HuH-7.5 (cell line): ENCODE measurements at places on chromosomes 1 and 21.

DNA sequence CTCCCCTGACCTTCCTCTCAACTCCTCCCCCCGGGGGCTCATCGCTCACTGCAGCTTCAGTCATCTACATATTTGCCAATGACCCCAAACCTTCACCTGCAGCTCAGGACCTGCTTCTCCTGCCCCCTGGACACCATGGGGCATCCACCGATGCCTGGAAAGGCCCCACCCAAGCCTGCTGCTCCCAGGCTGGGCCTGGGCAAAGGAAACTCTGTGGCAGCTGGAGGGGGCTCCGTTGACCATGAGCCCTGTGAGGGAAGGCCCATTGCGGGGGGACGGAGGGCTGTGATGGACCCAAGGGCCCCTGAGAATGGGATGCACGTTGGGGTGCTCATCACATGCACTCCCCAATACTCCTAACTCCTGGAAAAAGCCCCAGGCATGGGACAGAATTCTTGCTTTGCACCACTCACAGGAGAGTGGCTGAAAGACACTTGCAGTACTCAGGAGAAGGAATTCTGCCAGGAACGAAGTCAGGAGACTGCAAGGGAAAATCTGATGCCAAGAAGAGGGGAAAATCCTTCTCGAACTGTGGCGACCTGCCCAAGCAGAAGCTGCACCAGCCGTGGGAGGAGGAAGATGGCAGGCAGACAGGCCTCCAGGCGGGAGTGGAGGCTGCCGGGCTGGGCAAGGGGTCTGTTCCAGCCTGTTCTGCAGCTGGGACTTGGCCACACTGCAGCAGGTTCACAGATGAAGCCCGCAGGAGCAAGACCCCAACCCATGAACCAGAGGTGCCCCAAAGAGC, 18.4 kb downstream of the MATN1 start:
- DNase-seq: no peak

DNA sequence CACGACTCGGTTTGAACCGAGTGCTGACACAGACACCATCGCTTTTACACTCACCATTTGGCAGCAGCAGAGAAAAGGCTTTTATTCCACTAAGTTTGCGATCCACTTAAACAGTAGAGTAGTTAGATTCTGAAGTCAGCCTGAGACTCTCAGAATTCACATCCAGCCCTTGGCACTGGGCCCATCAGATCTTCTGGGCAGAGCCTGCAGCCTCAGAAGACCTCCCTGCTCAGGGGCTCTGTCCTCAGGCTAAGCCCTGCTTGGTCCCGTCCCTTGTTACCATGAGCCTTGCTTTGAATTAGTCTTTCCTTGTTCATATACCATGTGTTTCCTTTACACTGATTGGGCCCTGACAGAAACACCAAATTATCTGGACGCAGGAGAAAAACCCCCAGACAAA, 41.4 kb upstream of the AJAP1 start:
- no peak for DNase-seq

- DNase-seq: no peak
These were observed 1.2 kb downstream of the NEGR1 start for GRCh38 chr1:72281144-72281543.

DNA sequence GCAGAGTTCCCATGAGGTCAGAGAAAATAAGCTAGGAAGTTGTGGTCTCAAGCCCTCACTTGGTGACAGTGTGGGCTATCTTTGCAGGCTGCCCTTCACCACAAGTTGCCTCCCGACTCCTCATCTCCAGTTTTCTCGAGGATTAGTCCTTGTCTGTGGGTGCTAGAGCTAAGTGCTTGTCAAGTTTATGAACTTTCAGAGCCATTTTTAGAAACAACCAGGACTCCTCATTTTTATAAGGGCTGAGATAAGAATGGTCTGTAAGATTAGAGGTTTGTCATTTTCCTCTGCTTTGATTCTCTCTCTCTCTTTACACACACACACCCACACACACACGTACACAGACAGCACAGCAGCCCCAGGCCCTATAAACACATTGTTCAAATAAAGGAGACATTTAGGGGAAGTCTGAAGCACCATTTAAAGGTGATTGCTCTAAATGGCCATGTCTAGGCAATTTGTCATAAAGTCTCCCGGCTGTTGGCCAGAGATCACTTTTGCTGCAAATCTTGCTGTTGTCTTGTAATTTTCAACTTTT, 127.2 kb downstream of the LACTBL1 start:
- DNase-seq: no peak

DNA sequence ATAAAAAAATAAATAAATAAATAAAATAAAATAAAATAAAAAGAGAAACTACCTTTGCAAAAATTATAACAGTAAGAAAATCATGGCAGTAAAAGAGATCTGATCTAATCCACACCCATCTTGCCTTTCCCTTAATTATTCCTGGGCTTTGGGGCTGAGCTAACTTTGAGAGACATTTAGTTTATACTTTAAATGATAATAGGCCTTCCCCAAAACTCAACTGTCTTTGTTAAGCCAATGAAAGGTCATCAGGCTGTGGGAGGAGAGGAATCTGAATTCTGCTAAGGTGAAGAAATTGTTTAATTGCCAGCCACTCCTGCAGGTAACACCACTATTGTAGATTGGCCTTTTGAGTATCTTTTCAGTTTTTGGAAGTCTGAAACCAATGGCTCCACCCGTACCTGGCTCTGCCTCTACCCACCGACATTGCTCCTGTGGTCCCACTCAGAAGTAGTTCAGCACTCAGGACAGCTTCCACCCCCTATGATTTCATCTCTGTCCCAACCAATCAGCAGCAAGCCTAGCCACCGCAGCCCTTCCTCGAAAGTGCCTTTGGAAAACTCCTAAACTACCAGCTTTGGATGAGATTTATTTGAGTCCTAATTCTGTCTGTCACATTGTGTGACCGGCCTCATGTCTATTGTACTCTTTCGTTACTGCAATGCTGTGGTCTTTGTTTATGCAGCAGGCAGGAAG, 23.0 kb upstream of the PNRC2 start:
- no peak for DNase-seq

DNA sequence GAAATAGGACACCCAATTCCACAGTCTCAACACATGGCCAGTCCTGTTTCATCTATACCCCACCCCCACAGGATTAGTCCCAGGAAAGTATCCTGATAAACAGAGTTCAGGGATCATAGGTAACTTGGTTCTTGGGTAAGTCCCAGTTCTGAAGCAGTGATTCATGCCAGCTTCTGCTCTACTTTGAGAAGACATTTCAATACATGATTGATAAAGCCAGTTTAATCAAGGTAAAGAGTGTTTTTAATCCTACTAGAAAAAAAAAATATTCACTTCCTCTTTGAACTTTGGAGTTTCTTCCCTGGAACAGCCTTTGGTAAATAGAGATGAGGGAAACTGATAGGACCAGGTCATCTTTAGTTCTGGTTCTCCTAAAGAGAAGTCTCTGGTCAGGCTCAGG, 142.4 kb downstream of the TLR5 start:
- DNase-seq: no peak

DNA sequence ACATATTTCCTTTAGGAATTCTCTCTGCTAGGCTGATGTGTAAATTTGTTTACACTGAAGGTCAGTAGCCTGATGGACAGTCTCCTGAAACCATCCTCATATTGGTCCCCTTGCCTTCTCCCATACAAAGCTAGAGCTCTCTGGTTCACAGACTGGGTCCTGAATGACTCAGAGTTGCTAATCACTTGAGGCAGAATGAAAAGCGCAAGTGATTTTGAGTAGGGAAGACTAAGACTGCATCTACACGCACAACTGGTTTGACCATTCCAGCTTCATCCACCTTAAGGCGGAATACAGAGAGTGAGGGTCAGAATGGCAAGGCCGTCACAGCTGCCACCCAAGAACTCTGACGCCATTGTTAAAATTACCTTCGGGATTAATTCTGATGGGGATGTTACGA, 70.2 kb upstream of the KIF26B start:
- DNase-seq: no peak

- no peak for DNase-seq
These were observed 16.6 kb downstream of the SPATA17 start for GRCh38 chr1:217647791-217648190.

DNA sequence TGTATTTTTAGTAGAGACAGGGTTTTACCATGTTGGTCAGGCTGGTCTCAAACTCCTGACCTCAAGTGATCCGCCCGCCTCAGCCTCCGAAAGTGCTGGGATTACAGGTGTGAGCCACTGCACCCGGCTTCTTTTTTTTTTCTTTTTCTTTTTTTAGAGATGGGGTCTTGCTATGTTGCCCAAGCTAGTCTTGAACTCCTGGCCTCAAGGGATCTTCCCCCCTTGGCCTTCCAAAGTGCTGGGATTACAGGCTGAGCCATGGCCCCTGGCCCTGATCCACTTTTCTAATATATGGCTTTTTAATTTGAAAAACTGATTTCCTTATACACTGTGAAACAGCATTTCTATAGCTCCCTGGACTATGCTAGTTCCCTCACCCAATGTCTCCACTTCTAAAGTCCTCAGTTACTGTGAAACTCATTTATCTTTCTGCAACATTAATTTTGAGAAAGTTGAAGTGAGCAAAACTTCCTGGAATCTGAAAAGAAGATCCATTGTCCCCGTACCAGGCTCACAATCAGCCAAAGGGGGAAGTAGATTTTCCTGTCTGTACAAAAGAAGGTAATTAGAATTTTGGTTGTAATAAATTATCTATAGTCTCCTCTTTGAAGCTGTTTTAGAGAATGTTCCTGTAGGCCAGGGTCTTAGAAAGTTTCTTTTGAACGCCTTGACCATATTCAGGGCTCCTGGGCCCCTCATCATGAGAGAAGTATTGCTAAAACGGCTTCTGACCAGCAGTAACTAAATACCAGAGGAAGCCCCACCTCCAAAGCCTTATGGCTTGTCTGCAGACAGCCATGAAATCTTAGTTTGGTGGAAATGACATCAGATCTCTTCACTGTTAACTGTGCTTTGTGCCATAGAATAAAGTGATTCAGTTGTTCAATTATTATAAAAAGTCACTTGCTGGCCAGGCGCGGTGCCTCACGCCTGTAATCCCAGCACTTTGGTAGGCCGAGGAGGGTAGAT, 34.9 kb downstream of the DEGS1 start:
- no peak for DNase-seq

DNA sequence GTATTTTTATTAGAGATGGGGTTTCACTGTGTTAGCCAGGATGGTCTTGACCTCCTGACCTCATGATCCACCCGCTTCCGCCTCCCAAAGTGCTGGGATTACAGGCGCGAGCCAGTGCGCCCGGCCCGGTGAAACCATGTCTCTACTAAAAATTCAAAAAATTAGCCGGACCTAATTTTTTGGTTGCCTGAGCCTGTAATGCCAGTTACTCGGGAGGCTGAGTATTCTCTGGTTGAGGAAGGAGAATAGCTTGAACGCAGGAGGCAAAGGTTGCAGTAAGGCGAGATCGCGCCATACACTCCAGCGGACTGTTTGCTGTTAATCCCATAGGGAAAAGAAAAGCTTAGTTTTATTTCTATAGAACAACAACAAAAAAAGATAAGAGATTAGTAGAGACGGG, 29.9 kb upstream of the HJV start:
- DNase-seq: no peak

- DNase-seq: no peak
These were observed 18.1 kb downstream of the CAMTA1 start for GRCh38 chr1:6803357-6803756.

- no peak for DNase-seq
These were observed 21.9 kb upstream of the ERO1B start for GRCh38 chr1:236303675-236304074.

DNA sequence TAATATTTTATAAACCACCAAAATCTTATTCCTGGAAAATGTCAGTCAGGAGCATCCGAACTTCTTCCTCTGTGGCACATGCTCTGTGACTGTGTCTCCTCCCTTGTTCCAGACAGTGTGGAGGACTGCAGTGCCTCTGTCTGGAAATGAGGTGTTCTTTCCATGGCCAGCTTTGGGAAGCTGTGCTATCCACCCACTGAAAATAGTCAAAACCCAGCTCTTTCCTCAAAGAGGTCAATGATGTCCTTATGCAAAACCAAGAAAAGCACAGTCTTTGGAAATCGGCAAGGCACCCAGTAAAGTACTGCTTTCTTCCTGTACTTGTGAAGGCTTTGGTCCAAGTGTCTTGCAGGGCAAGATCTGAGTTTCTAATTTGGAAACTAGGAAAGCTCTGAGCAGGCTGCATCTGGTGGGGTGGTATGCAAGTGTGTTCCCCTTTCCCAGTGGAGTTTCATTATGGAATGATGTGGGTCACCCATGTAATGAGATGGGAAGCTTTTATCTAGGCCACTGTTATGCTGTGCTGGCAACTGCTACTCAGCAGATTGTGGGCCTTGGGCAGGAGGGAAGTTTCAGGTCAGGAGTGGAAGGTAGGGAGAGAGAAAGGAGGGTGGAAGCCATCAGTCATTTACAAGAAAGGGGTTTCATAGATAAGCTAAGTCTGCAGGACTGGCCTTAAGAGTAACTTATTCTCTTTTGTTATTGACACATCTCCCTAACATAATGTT, 6.0 kb downstream of the KIAA0040 start:
- no peak for DNase-seq

DNA sequence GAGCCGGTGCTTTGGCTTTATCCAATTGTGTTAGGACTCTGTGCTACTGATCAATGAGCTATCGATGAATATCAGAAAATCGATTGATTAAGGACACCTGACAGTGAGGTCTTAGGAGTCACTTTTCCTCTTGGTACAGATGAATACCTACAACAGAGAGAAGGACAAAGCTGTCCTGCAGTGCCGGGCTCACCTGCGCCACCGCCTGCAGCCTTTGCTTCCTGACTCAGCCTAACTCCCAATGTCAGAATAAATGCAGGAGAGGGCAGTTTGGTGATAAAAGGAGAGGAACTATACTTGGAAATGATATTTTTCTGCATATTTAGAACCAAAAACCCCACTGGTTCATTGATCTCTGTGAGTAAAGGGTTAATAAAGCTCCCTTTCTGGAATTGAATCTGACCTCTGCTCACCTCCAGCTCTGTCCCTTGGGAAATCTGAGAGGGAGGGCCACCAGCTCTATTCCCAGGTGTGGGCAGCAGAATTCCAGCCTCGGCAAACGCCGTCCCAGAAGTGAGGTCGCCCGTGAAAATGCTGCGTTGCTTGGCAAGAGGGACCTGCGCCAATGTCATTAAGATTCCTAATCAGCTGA, 39.3 kb downstream of the POFUT2 start:
- DNase-seq: no peak

DNA sequence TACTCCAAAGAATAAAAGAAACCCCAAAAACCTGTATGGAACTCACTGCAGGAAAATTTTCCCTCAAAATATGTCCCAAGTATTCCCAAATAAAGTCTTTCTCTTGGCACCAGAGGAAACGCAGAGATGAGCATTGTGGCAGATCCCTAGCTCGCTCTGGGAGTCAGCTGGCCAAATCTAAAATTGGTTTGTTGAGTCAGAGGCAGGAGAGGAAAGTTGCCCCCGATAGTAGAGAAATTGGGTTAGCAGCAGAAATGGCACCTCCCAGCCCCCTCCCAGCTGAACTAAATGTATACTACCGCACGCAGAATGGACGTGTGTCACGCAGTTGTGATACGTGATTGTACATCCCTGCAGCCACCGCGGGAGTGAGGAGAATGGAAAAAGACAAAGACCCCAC, 39.9 kb upstream of the TARBP1 start:
- DNase-seq: no peak

DNA sequence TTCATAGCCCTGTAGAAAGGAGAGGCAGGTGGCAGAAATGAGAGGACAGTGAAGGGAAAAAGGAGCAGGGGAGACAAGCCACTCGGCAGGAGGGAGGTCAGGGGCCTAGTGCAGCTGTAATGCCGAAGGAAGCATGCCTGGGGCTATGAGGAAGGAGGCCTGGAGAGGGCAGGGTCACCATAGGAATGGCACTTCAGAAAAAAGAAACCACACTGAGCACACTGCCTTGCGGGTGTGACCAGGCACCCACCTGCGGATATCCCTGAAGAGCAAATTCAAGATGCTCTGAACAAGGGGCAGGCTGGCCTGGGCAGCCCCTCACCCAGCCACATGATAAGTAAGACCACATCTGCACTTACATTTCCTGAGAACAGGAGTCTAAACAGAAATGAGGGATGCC, 104.7 kb downstream of the JAK1 start:
- peak; percentile 30 for DNase-seq

- no peak for DNase-seq
These were observed 15.7 kb downstream of the EPHX1 start for GRCh38 chr1:225825607-225826007.
